ENCODE measurements at places on chromosomes 5 and 9. TPM values are rescaled to one million over a fixed set of nuclear protein-coding genes. Genes with fewer than 3 reads are reported as not detected.

DNA sequence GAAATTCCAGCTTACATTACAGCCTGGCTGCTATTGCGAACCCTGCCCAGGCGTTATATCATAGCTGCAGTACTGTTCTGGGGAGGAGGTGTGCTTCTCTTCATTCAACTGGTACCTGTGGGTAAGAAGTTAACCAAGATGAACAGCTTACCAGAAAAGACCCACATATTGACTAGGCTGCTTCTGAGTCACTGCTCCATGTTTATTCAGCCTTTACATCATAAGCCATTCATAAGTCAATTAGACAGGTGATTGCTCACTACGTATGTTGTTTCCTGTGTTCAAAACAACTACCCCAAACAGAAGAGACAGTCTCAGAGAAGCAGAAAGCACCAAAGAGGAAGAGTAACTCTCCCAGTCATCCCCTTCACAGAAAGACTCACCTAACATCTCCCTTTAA lies 34.7 kb upstream of the SLC22A5 start:
- no peak for DNase-seq

- no peak for DNase-seq
Observed at GRCh38 chr9:1979741-1980367, 35.3 kb upstream of the SMARCA2 start.

- no peak for DNase-seq
Observed at GRCh38 chr9:38276771-38277439, 115.6 kb upstream of the ALDH1B1 start.

- DNase-seq, result no peak
Observed at GRCh38 chr5:62460578-62460983, 48.0 kb downstream of the IPO11 start.

- no peak for DNase-seq
Observed at GRCh38 chr5:17828681-17829080, 194.4 kb downstream of the TAF11L14 start.

DNA sequence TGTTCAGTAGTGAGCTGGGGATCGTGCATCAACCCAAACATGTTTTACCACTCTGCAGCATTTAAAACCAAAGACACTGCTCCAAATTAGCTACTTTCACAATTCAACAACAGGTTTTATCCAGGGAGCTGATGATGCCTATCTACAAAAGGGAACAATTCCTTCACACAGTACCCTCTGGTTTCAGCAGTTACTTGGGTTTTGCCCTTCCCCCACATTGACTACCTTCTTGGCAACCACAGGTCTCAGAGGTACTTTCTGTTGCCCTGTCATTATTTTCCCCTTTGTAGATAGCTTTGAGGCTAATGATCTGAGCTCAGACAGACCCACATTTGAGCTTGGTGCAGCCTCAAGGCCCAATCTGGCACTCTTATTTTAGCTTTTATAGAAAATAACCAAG lies 96.1 kb downstream of the WDR41 start:
- DNase-seq, result no peak

DNA sequence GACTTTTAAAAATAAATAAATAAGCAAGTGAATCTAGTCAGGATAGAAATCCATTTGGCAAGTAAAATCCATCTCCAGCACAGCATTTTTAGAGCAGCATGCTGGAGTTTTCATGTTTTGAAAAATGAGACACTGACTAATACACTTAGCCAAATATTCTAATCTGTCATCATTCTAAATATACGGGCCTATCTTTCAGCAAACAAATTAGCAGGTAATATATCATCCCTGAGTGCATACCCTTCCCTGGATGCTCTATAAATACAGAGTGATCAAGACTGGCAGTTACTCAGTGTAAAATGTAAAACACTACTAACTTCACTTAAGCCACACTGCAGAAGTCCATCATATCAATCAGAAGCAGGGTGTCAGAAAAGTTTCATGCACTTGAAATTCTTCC lies 58.4 kb downstream of the MLLT3 start:
- no peak for DNase-seq

DNA sequence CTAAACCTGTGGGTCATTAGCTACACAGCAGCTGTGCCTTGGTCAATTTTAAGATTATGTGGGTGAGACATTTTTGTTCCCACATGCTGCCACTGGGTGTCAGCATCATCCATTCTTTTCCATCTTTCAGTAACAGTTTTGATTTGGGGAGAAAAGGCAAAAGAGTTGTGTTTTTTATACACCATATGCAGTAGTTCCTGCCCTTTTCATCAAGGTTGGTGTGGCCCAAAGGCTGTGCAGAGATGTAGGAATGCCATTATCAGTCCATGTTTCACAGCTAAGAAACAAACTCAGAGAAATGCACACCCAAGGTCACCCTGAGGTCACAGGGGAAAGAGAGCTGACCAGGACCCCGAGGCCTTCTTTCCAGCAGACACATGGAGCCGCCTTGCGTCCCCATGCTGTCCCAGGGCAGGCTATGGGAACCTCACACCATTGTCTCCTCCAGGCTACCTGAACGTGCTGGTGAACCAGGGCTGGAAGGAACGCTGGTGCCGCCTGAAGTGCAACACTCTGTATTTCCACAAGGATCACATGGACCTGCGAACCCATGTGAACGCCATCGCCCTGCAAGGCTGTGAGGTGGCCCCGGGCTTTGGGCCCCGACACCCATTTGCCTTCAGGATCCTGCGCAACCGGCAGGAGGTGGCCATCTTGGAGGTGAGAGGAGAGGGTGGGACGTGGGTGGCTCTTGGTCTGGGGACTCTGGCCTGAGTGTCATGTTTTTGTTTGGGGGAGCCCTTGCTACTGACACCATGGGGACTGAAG lies 27.8 kb upstream of the GRPEL2 start:
- DNase-seq, result peak; percentile 45

GRCh38 chr5:119386596-119387344 lies 31.0 kb downstream of the TNFAIP8 start:
- DNase-seq, result no peak

- no peak for DNase-seq
Observed at GRCh38 chr5:39466846-39467245, 42.1 kb upstream of the DAB2 start.

GRCh38 chr9:84748112-84748511 lies 78.6 kb downstream of the NTRK2 start:
- DNase-seq, result no peak

DNA sequence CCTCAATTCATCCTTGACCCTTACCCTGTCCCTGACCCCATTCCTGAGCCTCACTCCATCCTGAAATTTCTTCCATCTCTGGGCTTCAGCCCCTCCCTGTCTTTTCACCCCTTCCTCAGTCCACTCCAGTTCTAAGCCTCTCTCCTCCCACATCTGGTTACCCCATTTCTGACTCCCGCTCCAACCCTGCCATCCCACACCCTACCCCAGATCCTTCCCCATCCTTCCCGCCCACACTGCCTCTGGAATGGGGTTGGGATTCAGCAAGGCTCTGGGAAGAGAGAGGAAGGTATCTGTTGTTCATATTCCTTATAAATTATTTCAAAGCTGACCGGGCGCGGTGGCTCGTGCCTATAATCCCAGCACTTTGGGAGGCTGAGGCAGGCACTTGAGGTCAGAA lies 29.9 kb upstream of the MVB12B start:
- no peak for DNase-seq

DNA sequence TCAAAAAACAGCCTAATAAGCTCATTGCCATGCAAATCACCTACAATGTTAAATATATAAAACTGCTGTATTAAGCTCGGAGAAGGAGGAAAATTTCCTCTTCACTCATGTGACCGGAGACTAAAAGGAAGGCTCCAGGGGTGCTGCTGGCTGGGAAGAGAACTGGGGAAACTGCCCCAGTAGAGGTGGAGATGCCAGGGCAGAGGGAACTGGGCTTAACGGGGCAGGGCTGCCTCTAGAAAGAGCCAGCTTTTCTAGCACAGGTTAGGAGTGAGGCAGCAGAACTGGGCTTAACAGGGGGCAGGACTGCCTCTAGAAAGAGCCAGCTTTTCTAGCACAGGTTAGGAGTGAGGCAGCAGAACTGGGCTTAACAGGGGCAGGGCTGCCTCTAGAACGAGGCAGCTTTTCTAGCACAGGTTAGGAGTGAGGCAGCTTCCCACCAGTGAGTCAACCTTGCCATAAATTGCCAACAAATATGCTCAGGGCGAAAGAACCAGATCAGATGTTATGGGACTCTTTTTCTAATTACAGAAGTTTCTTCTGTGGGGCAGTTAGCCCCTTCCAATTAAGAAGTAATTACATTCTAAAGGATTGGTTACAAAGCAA lies 115.3 kb downstream of the FANCC start:
- no peak for DNase-seq

- no peak for DNase-seq
Observed at GRCh38 chr5:154734370-154735248, 20.6 kb upstream of the LARP1 start.

DNA sequence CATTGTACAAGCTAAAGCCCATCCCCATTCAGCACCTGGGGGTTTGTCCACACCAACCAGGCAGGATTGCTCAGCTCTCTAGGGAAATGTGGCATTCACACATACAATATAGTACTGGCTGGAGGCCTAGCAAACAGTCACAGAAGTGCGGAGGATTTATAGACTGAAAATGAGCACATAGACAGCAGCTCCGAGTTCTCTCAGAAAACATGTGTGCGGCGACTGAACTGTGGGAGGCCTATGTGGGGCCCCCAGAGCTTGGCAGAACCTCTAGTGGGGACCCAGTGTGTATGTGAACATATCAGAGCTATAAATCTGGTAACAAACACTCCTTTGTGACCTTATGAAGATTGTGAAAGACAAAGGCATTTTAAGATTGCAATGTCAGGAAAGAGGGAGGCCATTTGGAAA lies 431.1 kb downstream of the DTWD2 start:
- no peak for DNase-seq

- no peak for DNase-seq
Observed at GRCh38 chr5:14842117-14842516, 29.5 kb downstream of the ANKH start.

GRCh38 chr9:128068386-128069205 lies 564 bp downstream of the SLC25A25 start:
- DNase-seq, result peak; percentile 48

DNA sequence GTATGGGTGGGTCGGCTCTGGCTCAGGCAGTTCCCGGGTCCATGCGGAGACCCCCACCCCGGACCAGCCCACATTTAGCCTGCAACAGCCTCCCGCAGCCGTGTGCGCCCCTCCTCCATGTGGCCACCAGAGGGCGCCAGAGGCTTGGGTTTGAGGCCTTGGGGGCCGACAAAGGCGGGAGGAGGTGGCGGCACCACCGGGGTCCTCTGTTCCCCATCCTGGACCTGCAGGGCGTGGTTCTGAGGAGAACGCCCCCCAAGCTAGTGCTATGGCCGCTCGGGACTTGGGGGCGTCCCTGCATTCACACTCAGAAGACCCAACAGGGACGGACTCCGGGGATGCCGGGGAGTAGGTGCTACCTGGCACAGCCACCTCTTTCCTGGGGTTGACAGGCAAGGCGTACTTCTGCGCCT lies 16.5 kb downstream of the ASS1 start:
- peak; percentile 68 for DNase-seq

DNA sequence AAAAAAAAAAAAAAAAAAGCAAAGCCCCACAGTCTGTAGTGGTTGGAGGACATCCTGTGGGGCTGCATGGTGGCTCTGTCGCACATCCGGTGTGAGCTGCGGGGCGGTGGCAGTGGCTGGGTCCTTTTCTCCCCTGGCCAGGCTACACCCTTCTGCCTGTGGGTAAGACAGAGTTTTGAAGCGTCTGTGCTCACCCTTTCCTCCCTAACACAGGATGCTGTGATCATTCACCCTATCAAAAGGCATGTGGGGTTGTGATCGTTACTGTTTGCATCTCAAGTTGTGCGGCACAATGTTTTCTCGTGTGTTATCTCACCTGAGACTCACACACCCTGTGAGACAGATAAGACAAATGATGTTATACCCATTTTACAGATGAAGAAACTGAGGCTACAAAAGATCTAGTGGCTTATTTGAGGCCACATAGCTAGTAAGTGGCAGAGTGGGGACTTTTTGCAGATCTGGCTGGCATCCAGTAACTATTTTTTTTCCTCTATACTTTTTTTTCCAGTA lies 17.5 kb downstream of the IRF1 start:
- peak; percentile 94 for DNase-seq

DNA sequence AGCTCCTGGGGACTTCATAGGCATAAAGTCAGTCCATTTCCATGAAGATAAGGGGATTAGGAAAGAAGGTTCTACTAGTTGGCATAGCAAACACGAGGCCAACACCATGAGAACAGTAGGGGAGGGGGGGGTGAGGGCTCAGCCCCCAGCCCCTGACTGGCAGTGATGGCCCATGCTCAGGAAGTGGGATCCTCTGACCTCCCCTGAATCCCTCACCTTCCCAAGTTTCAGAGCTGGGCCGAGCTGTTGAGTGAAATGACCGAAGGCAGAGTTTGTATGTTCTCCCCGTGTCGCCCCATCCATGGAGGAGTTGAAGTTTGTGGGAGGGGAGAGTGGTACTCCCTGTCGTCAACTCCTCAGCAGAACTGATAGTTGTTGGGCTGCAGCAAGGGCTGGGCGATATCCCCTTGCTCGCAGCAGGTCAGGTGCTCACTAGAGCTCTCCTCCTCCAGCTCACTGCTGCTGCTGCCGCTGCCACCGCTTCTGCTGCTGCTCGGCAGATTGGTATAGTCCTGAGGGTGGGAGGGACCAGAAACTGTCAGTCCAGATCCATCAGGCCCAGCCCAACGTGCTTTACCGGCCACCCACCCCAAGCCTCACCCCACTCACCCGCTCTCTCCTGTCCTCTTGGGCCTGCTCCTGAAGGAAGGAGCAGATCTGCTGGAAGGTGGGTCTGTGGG lies 32.5 kb downstream of the CSF1R start:
- no peak for DNase-seq

DNA sequence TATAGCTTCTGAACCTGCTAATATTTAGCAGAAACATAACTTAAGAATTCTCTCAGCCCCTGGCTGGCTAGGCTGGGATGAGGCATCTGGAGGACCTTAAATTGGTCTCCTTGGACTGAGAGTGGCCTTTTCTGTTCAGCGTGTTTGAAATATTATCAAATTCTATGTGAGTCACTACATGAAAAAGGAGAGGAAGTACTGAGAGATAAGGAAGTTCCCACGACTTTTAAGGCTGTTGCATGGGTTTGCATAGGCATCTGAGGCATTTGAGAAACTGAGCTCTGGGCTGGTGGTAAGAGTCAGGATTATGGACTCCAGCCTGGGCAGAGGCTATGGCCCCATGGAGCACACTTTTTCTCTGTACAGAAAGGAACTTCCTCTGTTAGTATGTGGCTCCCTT lies 816.2 kb upstream of the GRAMD2B start:
- no peak for DNase-seq

The N4BP3 gene
- total RNA-seq, result 4.4 TPM

The LCN12 gene
- 2.9 TPM for total RNA-seq

The CYLC2 gene
- total RNA-seq, result not detected

The ACOT12 gene
- total RNA-seq, result not detected

The CMYA5 gene
- total RNA-seq, result 0.08 TPM

The MCTP1 gene
- total RNA-seq, result not detected

The LCP2 gene
- total RNA-seq, result 304 TPM

The MARVELD2 gene
- 0.18 TPM for total RNA-seq

The KIAA1191 gene
- 54.5 TPM for total RNA-seq

The SPOCK1 gene
- 0.73 TPM for total RNA-seq

The BSPRY gene
- total RNA-seq, result 7.3 TPM

The KIF12 gene
- total RNA-seq, result not detected

The LHX3 gene
- total RNA-seq, result 0.08 TPM

The ROPN1L gene
- 5.5 TPM for total RNA-seq

The SH2D3C gene
- 81.9 TPM for total RNA-seq
